Activated CD8-positive, alpha-beta memory T cell treated with anti-CD3 and anti-CD28 coated beads, Interleukin-2, amount 10 ng/mL, durations not matched to agents 7 days and 5 days (primary cell): ENCODE measurements at places on chromosomes 7 and 10. TPM values are rescaled to one million over a fixed set of nuclear protein-coding genes. Genes with fewer than 3 reads are reported as not detected.

GRCh38 chr10:123606955-123607354 lies 59.2 kb upstream of the GPR26 start:
- no peak for DNase-seq

DNA sequence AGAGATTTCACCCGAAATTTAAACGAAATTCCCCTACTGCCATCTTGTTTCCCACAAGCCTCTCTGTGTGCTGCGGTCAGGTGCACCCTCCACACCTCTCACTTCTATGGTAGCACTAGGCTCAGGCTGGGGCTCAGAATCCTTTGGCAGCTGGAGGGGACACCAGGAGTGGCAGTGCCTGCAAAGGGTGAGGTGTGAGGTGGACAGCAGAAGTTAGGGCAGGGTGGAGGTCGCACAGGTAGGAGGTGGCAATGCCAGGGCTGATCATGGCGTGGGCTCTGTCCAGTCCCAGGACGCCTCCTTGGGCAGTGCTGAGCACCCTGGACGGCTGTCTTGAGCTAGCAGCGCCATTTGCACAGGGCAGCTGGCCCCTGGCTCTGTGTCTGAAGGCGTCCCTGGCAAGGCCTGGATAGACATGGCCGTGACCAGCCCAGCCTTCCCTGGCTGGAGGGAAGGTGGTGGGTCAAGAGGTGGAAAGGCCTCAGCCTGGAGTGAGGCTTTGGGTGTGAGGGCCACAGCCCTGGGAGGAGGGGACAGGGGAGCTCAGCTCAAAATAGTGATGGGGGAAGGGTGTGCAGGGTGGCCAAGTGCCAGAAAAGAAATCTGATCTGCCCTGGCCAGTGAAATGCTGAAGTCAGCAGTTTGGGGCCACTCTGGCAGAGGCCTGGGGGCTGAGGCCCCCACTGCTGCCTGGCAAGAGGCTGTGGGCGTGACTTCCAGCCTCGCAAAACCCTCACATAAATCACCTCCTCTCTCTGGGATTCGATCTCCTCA lies 40.0 kb downstream of the ZCCHC24 start:
- DNase-seq, result no peak

DNA sequence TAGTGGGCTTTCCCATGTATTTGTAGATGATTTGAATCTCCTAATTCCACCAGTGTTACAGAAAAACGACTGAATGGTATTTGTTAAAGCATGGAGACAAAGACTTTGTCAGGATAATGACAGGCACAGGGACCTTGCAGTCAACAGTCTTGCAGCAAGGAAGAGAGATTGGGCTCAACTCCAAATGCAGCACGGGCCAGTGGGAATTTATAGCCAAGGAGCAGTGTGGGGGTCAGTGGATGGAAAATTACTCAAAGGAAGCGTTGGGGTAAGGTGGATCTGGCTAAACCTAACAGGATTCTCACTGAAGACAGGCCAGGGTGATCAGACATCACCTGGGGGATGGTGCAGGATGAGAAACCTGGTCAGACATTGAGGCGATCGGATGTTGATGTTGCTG lies 24.3 kb downstream of the CPVL start:
- DNase-seq, result no peak

GRCh38 chr7:3138997-3139396 lies 95.3 kb upstream of the CARD11 start:
- no peak for DNase-seq

DNA sequence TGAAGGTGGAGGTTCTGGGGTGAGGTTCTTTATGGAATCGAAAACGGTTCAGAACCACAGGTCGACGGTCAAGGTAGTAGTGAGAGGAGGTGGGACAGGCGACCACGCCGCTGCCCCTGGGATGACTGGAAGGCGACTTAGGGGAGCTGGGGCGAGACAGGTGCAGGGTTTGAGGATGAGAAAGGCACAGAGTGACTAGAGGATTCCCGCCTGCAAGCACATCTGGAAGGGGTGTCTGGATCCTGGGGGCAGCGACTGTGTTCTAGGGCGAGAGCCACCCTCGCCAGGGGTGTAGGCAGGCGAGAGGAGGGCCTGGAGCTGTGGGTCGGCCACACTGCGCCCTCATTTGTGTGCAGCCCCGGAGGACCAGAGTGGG lies 468 bp upstream of the IRF5 start:
- DNase-seq, result no peak

DNA sequence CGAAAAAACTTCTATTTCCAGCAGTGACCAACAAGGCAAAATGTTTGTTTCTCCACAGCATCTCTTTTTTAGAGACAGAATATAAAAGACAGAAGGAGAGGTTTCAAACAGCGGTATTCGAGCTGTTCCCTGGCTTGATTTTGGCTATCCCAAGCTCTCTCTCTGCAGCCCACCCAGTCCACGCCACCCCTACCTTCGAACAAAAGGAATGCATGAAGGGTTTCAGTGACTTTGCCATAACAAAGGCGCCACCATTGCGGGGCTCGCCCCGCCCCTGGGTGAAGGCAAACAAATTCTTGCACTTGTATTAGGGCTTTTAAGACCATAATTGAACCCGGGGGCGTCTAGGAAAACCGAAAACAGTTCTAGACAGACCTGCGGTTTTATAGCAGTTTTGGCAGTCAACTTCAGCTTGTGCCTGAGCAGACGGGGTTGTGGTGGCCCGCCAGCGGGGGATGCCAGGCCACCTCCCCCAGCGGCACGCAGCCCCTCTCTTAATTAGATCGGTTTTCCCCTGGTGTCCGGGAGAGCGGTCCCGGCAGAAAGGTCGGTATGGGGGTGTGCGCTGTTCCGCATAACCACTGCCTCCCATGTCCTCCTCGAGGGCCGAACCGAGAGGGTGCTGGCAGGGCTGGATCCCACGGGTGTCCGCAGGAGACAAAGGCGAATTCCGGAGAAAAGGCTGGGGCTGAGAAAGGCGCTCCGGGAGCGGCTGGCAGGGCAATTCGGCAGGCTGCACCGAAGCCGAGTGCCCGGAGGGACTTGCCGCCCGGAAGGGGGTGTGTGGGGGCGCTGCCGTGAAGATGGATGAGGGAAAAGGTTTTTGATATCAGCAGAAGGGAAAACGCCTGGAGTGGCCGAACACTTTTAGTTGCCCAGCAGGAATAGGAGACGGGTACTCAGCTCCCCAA lies 2.7 kb upstream of the HOXA11 start:
- DNase-seq, result no peak

DNA sequence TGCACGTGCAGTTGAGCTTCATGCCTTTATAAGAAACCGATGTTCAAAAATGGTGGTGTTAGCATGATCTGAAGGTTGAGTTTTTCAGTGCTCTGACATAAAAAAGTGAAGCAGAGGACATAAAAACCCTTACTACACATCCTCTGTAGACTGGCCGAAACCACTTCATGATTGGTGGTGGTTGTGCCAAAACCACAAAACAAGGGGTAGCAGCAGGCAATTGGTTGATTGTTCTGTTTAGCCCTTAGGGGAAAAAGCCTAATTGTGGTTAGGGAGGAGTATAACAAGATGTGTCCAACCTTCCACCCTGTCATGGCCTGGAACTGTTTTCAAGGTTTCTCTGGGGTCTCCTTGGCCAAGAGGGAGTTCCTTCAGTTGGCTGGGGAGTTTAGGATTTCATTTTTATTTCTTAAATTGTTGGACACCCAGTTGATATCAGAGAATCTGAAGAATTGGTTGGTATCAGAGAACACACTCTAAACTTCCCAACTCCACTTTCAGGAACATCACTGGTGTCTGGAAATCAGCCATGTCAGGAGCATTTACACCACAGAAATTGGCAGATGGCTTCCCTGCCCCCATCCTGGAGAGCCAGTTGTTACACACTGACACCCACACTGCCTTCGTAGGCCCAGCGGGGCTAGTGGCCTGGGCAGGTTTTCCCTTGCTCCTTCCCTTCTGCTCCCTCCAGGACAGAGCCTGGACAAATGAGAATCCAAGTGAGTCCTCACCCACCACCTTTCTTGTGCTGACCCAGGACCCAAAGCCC lies 18.8 kb downstream of the MRPS24 start:
- no peak for DNase-seq

GRCh38 chr7:153320005-153320404 lies 560.5 kb downstream of the ACTR3B start:
- DNase-seq, result no peak

GRCh38 chr7:12896316-12896715 lies 208.9 kb downstream of the ARL4A start:
- no peak for DNase-seq

DNA sequence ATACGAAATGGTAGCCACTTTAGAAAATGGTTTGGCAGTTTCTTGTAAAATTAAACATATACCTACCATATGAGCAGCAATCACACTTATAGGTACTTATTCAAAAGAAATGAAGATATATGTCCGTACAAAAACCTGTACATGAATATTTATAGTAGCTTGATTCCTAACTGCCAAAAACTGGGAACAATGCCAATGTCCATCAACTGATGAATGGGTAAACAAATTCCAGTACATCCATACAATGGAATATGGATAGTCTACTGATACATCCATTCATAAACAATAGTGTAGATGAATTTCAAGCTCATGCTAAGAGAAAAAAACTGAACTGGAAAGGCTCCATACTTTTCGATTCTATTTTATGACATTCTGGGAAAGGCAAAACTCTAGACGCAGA lies 68.5 kb downstream of the AGK start:
- DNase-seq, result no peak

- no peak for DNase-seq
These were observed 17.7 kb upstream of the SHH start for GRCh38 chr7:155829796-155830470.

- DNase-seq, result peak; percentile 55
These were observed at the start of gene JAZF1 for GRCh38 chr7:28180364-28181147. Gene JAZF1 (minus strand): TSS chr7:28180795.

DNA sequence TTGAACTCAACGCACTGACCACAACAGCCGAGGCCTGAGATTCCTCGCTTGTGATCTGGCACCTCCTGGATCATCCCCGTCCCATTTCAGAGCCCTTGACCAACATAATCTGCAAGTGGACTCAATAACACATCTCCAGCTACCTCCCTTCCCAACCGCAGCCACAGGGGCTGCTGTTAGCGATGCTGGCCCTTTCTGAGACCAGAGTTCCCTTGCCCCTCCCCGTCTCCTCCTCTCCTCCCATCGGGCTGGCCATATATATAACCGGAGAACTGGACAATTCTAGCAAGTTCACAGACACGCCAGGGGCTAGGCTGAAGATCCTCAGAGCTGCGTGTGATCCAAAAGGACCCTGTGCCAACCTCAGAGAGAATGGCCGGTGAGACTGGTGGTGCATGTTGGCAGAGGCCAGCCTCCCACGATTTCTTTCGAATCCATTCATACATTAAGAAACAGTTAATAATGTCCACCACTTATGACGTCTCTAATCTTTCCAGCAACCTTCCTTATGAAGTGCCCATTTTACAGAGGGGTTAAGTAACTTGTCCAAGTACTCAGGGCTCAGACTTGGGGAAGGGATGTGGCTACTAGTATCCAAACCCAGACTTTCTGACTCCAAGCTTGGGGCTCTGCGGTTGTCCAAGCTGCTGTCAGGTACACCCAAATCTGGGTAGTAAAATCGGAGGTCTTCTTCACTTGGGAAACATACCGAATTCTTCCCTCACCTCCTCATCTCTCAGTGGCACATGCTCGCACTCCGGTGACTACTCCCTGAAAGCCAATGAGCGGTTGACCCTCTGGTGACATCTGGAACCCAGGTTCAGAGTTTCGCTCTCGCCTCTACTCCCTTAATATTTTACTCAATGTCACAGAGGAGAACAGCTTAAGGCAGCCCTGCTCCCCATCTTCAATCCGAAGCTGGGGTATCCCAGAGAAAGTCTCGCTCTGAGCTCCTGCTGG lies 11.2 kb upstream of the FEZF1 start:
- DNase-seq, result no peak

DNA sequence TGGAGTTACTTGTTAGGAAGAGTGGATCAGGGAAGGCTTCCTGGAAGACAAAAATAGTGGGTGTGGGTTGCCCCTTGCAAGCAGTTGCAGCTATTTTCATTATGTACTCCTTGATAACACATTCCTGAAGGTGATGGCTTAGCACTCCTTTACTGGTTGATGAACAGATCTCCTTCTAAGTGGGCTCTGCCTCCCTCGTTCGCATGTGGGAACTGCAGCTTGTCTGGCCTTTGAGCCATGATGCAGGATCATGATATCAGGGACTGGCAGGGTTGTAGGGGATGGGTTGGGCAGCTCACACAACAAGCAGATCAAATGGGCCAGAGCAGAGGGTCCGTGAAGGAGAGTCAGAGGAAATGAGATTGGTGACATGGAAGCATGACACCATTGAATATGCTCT lies 28.8 kb upstream of the LRRC4 start:
- no peak for DNase-seq

GRCh38 chr7:1078985-1079384 lies 8.9 kb upstream of the GPER1 start:
- DNase-seq, result no peak

DNA sequence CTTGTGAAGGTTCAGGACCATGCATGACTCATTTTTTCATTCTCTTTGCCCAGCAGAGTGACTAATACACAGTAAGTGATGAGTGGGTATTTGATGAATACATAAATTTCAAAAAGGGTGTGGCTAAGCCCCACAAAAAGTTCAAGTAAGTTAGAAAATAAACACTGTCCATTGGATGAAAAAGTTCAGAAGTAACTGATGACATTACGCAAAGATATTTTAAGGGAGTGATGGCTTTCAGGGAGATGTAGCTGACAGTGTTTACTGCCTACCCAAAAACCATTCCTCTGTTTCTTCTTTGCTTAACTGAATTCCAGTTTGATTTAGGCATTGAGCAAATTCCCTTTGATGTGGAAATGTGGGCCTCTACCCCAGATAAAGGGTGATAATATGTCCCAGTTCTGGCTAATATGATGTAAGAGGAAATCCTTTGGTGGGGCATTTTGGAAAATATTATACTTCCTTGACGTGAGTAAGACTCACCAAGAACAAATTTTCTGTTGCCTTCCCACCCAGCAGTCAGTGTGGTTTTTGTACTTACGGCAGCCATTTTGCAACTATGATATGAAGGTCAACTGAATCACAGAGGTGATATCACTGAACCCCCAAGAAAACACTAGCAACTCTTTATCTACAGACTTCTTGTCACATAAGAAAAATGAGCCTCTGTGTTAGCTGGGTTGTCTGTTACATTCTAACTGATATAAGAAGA lies 29.0 kb upstream of the EBLN1 start:
- DNase-seq, result no peak

DNA sequence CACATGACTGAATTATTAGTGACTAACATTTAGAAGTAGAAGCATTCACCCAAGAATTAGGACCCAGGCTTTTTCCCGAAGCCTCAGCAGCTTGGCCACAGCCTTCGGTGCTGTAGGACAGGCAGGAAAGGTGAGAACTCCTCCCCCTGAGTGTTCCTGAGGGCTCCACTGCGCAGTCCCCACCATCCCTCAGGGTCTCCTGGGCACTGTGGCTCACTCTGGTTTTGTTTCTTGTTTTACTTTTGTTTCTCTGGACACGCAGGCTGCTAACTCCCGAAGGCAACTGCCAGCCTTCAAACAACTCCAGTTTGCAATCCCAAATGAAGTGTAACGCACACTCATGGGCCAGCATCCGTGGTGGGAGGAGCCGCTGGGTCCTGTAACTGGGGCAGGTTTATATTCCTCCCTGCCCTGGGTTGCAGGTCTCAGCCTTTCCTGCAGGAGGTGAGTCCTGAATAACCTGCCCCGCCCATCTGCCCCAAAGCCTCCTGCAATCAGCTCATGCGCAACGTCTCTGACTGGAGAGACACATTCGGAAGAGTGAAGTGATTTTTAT lies 492.9 kb downstream of the PTPRN2 start:
- no peak for DNase-seq

Gene PHKG1
- total RNA-seq, result 1.8 TPM

Gene CCDC136
- 5.8 TPM for total RNA-seq

Gene GIMAP5
- 41.0 TPM for total RNA-seq

Gene MSMB
- not detected for total RNA-seq

Gene LSM5
- total RNA-seq, result 72.0 TPM

Gene DDC
- total RNA-seq, result not detected

Gene PAPOLB
- 0.06 TPM for total RNA-seq

Gene ZNF485
- 1.6 TPM for total RNA-seq

Gene ZNF655
- 92.7 TPM for total RNA-seq

Gene HOGA1
- total RNA-seq, result not detected
